M059J (cell line): ENCODE measurements at places on chromosomes 1 and 21.
A peak's percentile ranks its signal among the peaks of the same experiment; 100 is the strongest.

- DNase-seq, result no peak
Measured at GRCh38 chr1:154968731-154969130, 1.8 kb downstream of the SHC1 start.

DNA sequence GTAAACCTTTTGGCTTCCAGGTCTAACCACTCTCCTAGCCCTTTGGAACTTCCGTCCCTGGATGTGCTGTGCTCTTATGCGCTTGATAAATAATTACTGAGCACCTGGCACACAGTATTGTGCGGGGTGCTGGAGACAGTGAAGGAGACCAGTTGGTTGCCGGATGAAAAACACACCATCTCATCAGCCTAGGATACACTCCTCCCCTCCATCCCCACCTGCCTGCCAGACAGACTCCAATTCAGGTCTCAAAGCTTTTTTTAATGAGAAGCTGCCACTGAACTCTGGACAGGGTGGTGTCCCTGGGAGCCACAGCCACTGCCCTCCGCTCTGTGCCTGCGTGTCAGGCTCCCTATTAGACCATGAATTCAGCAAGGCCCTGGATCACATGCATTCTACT lies 9.2 kb downstream of the GNB1 start:
- no peak for DNase-seq

GRCh38 chr21:15134701-15135470 lies 70.1 kb upstream of the NRIP1 start:
- DNase-seq, result no peak

DNA sequence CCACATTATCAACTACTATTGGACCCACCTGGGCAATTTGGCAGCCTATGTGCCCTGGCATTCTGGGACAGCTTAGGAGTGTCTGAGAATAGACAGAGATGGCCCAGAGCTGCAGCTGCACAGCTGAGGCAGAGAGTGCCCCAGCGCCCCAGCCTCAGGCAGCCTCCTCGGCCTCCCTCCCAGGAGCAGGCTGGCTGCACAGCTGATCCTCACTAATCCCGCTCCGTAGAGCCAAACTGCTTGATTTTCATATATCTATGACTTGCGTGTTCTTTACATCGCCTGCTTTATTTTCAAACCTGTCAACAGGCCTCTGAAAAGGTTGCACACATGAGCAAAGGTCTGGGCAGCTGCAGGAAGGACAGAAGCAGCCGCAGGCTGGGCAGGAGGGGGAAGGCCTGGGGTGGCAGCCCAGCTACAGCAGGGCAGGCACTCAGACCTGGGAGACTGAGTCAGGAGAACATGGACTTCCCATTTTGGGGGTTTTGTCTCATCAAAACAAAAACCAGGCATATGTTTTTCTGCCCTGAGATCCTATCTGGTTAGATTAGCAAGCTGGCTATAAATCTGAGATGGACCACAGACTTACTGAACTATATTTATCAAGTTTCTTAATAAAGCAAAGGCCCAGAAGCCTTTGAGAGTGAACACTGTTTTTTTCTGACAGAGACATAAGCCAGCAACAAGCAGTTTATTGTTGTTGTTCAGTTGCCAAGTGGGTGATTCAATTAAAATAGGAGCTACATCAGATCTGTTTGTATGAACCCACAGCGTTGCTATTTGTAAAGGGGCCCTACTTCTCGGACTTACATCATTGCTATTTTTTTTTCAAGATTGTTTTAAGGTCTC lies 301.8 kb upstream of the DUSP10 start:
- DNase-seq, result peak; percentile 93

GRCh38 chr1:224626042-224626441 lies 9.9 kb downstream of the CNIH3 start:
- DNase-seq, result peak; percentile 89

DNA sequence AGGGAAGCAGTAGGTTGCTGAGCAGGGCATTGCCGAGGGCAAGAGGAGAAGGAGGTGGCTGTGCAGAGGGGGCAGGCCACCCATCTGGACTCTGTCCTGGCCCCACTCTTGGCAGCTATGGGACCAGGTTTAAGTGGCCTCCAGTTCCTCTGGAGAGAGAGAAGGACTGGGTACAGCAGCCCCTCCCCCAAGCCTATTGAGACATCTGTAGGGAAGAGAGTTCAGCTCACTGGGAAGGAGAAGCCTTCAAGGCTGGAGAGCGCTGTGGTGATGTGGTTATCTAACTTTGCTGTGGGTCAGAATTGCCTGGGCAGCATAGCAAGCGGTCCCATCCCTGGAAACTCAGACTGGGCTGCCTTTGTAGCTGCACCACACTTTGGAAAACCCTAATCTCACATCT lies 93.9 kb downstream of the KCNJ15 start:
- peak; percentile 50 for DNase-seq

GRCh38 chr1:33470495-33471012 lies 1.9 kb upstream of the ZSCAN20 start:
- peak; percentile 88 for DNase-seq

GRCh38 chr1:25817840-25818501 lies 1.8 kb upstream of the MTFR1L start:
- no peak for DNase-seq

GRCh38 chr21:18117176-18117575 lies 127.5 kb upstream of the CHODL start:
- DNase-seq, result no peak

GRCh38 chr1:227225715-227226346 lies 92.5 kb downstream of the CDC42BPA start:
- DNase-seq, result peak; percentile 77

- DNase-seq, result peak; percentile 60
Measured at GRCh38 chr1:38962560-38962959, 20.9 kb upstream of the RHBDL2 start.
